RPMI8226 (cell line): ENCODE measurements at places on chromosomes 12 and 14.

DNA sequence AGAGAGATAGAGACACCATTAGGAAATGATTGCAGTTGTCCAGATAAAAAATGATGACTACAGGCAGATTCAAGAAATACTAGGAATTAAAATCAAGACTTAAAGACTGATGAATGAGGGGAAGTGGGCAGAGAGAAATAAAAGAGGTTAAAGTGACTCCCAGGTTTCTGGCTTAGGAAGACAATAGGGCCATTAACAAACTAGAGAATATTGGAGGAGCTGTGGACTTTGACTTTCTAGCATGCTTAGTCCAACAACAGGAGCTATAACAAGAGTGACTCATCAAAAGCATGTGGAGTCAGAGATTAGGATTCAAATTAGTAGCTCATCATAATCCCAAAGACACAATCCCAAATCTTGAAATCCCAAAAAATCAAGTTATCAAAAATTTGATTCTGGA lies 101.5 kb downstream of the BMP4 start:
- DNase-seq = no peak

DNA sequence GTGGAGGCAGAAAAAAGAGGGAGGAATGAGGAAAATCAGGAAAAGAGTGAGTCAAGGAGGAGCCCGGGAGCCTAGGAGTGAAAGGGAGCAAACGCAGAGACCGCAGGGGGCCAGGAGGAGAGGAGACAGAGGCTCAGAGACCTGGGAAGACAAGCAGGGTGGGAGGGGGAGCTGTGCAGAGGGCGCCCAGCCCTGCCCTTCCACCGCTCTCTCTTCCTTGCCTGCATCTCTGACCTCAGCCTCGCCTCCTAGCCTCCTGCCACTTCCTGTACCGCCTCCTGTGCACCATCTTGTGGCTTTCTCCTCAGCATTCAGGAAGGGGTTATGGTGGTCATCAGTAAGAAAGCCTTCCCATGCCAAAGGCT lies 1.3 kb downstream of the CLSTN3 start:
- peak; percentile 28 for DNase-seq

GRCh38 chr12:120710031-120710804 lies at the start of gene UNC119B:
TSS of gene UNC119B (plus strand) at chr12:120710458. CDS start at chr12:120710475, 17 bp downstream.
- peak; percentile 60 for DNase-seq

GRCh38 chr14:77302926-77303325 lies 17.8 kb downstream of the POMT2 start:
- no peak for DNase-seq

DNA sequence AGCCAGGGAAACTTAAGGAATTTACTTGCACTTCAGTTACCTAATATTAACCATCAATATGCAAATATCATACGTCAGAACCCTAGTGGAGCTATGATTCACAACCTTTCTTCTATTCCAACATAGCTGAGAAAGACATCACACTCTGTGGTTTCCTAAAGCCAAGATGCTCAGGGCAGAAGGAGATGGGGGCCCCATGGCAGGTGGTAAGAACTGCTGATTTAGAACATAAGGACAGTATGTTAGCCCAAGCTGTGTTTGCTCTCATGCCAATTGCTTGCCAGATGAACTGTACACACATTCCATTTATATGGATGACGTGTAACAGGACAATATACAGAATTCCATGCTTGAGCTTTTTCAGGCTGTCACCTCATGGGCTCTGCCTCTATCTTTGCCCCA lies 34.6 kb downstream of the HECTD4 start:
- peak; percentile 68 for DNase-seq
